ENCODE measurements at places on chromosomes 7 and 10.

DNA sequence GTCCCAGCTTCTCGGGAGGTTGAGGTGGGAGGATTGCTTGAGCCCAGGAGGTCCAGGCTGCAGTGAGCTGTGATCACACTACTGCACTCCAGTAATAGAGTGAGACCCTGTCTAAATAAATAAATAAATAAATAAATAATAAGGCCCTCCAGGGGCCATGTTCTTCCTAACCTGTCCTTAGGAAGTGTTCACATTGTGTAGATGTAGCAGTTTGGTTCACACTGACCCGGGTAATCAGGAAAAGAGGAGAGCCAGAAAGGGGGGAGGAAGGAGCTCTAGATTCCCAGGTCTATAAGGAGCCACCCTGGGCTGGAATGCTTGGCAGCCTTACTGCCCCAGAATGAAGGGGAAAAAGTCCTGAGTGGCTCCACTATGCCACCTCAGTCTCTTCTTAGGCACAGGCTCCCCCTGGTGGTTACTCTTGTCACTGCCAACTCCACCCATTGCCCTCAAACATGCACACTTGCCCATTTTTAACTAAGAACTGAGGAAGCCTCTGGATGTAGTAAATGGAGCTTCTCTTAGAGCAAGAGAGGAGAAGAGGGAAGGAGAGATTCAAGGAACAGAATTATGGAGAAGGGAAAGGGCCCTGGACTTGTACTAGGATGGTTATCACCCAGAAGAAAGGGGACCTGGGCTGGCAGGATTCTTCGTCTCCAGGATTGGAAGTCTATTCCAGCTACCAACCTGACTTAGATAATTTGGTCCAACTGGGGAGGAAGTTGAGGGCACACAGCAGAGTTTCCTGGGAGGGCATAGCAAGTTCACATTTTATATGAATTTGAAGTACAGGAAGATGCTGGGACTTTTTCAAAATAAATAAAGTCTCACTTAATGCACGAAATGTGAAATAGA lies 7.8 kb downstream of the HPS6 start:
- peak; percentile 41 for DNase-seq

- no peak for DNase-seq
Observed at GRCh38 chr7:93856323-93856722, 34.2 kb downstream of the TFPI2 start.

- DNase-seq: no peak
Observed at GRCh38 chr7:39332142-39332541, 234.1 kb upstream of the YAE1 start.

GRCh38 chr7:18445483-18445882 lies 50.1 kb upstream of the HDAC9 start:
- DNase-seq: no peak

- DNase-seq: no peak
Observed at GRCh38 chr10:129319934-129320333, 147.1 kb upstream of the MGMT start.

- no peak for DNase-seq
Observed at GRCh38 chr10:69516316-69516715, 56.9 kb downstream of the NEUROG3 start.

DNA sequence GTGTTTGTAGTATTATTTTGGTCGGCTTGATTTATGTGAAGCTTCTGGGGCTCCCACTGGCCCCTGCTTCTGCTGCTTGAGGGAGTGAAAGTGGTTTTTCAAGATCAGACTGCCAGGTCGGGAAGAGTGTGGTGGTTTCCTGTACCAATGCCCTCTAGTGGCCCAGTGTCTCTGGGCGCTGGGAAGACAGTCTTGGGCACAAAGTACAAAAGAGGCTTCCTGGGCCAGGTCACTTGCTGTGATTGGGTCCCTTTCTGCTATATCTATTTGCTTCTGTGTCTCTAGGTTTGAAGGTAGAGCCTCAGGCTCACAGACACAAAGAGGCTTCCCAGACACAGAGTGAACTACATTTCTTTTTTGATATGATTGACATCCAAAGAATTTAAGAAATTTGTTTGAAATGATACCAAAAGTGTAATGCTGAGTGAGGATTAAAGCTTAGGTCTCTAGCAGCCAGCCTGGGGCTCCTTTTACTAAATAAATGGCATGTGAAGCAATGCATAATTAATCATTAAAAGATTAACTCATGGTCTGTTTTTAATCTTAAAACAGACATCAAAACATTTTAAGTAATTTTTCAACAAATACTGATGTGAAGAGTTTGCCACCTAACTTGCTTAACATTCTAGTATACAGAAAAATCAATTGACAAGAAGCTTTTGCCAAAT lies 36.3 kb downstream of the ABCB1 start:
- no peak for DNase-seq

GRCh38 chr10:108791030-108791429 lies 1132.3 kb downstream of the XPNPEP1 start:
- DNase-seq: no peak

GRCh38 chr7:473870-474604 lies 45.6 kb downstream of the PDGFA start:
- DNase-seq: no peak

DNA sequence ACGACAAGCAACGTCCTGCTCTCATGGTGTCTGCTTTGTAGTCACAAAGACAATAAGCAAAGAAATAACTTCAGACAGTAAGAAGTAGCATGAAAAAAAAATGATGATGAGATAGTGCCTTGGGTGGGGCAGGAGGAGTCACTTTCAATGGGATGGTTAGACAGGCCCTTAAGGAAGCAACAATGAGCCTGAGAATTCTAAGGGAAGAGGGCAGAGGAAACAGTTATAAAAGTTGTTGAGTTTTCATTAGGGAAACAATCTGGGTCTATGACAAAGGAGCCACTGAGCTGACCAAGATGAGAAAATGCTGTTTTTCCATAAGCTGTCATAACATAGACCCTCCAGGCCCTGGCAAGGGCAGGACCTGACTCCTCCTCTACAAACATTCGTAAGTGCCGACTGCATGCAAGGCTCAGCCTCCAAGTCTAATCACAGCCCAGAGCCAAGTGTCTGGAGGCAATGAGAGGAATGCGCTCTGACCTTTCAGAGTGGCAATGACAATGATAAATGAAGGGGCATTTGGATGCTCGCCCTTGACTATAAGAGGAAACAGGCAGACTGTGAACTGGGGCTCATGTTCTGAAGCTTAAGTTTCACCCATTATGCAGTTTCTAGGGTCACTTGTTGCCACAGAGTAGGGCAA lies 43.7 kb downstream of the PPP1R3C start:
- DNase-seq: no peak

DNA sequence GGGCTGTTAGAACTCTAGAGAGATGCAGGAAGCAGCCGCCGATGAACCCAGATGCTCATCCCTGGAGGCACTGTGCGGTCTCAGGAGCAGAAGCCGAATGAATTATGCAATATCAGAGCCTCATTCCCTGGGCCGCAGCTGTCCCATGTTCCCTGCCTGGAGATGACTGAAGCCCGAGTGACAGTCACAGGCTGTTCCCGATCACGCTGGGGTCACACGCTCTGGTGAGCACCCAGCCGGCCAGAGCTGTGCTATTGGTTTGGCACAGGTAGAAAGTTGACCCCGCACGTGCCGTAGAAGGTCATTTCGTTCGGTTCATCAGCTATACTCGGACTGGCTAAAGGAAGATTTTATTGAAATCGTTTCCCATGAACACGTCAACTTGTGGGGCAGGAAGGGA lies 140.5 kb upstream of the SH2B2 start:
- no peak for DNase-seq

- no peak for DNase-seq
Observed at GRCh38 chr10:78642269-78642816, 426.4 kb upstream of the ZMIZ1 start.

GRCh38 chr10:109895848-109896247 lies 27.5 kb downstream of the XPNPEP1 start:
- DNase-seq: no peak

DNA sequence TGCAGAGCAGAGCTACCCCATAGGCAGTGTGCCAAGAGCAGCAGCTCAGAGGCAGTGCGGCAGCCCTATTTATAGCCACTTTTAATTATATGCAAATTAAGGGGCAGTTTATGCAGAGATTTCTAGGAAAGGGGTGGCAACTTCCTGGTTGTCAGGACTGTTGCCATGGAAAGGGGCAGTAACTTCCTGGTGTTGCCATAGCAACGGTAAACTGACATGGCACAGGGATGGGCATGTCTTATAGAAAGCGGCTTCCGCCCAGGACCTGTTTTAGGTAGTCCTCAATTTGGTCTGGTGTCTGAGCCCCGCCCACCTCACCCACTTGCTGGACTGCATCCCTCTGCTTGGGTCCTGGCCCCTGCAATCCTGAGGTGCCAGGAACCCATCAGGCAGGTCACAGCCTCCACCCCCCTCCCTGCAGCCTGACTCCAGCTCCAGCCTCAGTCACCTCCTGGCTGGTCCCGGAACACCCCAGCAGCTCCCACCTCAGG lies 115.8 kb downstream of the TMEM130 start:
- DNase-seq: no peak

DNA sequence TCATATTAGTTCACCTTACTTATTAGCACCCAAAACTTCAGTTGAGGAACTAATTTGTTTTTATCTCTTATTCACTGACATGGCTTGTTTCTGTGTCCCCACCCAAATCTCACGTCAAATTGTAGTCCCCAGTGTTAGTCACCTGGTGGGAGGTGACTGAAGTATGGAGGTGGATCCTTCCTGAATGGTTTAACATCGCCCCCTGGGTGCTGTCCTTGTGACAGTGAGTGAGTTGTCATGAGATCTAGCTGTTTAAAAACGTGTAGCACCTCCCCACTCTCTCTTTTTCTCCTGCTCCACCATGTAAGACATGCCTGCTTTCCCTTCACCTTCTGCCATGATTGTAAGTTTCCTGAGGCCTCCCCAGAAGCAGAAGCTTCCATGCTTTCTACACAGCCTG lies 75.0 kb upstream of the HECTD2 start:
- DNase-seq: no peak

DNA sequence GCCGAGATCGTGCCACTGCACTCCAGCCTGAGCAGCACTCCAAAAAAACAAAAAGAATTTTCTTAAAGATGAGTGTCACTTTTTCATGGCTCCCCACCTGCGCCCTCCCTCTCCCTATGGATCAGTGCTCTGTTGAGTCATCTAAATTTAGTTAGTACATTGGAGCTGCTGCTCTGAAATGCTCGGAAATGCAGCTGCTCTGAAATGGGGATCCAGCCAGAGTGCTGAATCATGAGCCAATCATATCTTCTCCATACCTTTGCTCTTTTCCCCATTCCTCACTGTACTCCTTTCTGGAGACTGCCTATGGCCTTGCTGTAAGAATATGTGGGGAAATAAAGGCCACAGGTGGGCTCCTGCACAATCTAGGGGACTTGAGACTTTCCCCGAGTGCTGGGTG lies 188.8 kb downstream of the ZNF438 start:
- no peak for DNase-seq

GRCh38 chr7:101315336-101315735 lies 6.3 kb downstream of the IFT22 start:
- no peak for DNase-seq

- DNase-seq: no peak
Observed at GRCh38 chr7:144534196-144534595, 130.7 kb upstream of the NOBOX start.

- no peak for DNase-seq
Observed at GRCh38 chr7:114534953-114535352, 120.3 kb downstream of the FOXP2 start.

GRCh38 chr7:118583641-118584040 lies 359.1 kb downstream of the ANKRD7 start:
- DNase-seq: no peak

- no peak for DNase-seq
Observed at GRCh38 chr7:39888171-39888853, 61.7 kb upstream of the CDK13 start.

DNA sequence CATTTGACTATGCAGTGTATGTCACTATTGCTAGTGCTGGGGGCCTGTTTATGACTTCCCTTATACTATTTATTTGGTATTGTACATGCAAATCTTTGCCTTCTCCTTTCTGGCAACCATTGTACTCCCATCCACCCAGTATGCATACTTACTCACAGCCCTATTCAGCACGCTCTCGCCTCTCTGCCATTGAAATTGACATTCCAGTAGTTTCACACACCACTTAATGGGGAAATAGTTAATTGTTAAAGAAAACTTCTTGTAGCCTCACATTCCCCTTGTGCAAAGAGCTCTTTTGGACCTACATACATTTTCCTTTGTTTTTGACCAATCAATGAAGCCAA lies 9.9 kb downstream of the CLDN12 start:
- DNase-seq: no peak

DNA sequence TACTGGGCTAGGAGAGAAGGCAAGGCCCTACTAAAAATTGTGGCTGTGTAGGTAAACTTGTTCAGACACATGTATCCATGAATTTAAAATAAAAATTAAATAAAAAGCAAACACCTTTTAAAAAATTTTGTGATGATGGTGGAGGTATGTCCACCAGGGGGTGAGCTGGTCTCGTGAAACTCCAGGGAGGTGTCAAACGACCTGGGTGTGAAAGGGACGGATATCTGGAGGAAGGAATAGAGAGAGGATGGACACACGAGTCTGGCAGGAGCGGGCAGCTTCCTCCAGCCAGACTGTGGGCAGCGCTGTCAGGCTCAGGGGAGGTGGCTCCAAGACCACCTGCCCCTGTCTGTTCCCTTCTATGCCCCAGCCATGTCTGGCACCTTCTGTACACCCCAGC lies 34.8 kb upstream of the DMBT1 start:
- no peak for DNase-seq

- no peak for DNase-seq
Observed at GRCh38 chr7:117874191-117874700, 1.0 kb upstream of the CTTNBP2 start.

- no peak for DNase-seq
Observed at GRCh38 chr10:82331716-82332115, 456.7 kb downstream of the NRG3 start.

- no peak for DNase-seq
Observed at GRCh38 chr10:70828923-70829322, 13.2 kb downstream of the SGPL1 start.

DNA sequence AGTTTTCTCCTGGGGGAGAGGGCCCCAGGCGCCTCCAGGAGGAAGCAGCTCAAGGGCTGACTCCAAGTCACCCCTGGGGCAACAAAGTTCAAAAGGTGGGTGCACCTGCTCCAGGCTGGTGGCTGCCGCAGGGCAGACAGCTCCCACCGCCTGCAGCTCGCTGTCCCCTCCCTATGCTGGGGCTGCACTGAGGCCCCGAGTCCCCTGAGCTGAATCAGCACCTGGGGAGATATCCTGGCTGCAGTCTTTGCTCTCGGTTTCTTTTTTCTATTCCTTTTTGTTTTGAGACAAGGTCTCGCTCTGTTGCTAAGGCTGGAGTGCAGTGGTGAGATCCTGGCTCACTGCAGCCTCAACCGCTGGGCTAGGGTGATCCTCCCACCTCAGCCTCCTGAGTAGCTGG lies 183.4 kb downstream of the DNAJB6 start:
- no peak for DNase-seq

GRCh38 chr7:96304573-96304972 lies 17.3 kb downstream of the SLC25A13 start:
- no peak for DNase-seq

- no peak for DNase-seq
Observed at GRCh38 chr10:3766046-3766756, 18.8 kb downstream of the KLF6 start.

All from AG09309 (cell line).